ENCODE measurements at places on chromosomes 1 and 21.
A peak's percentile ranks its signal among the peaks of the same experiment; 100 is the strongest.

DNA sequence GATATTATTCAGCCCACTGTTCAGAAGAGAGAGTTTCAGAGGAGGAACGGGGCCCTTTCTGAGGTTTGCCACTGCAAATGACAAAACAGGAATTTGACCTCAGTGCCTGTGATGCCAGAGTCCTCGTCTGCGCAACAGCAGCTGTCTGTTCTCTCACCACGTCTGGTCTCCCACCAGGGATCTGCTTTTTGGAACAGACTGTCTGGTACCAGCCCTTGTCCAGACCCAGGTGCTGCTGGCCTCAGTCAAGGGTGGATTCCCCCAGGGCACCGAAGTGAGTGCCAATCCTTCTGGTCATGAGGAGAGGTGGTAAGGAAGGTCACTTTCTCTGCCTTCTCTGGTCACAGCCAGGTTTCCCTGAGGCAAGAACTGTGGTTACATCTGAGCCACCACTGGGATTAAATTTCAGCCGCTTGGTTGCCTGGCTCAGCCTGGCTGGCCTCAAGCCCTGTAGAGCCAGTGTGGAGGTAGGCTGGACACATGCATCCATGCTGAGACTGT is 2.3 kb upstream of the BCAN start:
- DNase-seq: no peak

DNA sequence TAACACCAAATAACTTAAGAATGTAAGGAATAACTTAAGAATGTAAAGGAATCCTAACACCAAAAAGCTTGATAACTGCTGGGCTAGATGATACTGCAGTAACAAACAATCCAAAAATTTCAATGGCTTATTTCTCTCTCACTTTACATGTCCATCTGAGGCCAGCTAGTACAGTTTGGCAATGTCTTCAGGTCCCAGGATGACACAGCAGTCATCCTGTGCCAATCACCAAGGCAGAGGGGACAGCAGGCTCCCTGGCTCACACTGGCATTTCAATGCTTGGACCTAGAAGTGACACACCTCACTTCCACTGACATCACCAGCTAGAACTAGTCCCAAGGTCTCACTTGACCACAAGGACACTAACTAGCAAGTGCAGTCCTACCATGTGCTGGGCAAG is 15.3 kb downstream of the DNAJC11 start:
- no peak for DNase-seq

GRCh38 chr1:77966291-77966690 is 12.6 kb downstream of the FUBP1 start:
- no peak for DNase-seq

- DNase-seq: no peak
These were observed 297.0 kb downstream of the GPATCH2 start for GRCh38 chr1:217333939-217334338.

DNA sequence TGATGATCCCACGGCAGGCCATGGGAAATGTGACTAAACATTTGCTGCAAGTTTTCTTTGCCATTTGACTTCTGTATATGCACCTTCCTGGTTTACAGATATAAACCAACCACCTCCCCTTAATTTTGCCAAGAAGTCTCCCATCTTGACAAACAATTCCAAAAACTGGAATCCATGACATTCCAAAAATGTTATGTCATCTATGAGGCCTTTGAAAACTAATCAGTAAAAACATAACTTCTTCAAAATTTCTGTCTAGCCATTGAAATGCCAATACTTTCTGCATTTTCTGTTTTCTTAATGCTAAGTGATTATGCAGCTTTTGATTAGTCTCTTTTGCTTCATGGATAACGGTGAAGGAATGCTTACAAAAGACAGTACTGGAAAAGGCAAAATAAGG is 84.1 kb downstream of the LYST start:
- no peak for DNase-seq

DNA sequence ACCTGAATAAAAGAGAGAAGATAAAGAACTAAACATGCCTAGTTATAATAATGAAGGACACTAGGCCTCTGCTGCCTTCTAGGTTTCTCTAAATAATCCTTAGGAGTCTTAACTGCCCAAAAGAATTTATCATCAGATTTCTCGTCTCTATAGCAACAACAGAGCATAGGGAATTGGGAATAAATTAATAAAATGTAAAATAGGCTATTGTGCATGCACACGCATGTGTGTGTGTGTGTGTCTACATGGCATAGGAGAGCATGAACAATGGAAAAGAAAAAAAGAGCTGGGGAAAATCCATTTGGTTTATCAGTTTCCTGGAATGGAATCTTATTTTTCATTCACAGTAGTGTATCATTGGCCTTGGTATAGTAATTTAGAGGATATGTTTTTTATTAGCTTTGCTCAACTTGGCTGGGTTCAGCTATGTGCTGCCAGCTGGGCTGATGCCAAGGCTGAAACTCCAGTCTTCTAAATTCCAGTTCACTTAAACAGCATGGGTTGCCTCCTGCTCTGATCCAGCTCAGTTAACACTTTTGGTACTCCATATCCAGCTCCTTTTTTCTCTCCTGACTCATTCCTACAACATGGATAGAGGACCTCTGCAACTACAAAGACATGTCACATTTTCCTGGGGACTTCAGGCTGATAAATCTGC is 80.6 kb upstream of the SLFNL1 start:
- DNase-seq: no peak

DNA sequence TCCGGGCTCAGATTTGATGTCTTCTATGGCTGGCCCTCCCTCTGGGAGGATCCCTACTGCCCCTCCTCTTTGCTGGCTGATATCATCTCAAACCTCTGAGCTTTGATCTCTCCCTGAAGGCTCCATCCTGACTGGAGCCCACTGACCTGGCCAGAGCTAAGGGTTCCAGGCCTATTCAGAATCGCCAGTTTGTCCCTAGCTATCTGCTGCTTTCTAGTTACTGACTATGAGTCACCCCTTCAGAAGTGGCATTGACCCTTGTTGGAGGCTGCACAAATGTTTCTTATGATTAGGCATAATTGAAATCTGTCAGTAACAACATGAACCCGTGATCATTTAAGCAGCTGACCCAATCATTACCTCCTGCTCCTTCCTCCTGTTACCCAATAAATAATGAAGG is 87.1 kb downstream of the ABCA4 start:
- DNase-seq: no peak

GRCh38 chr1:193709607-193710006 is 523.2 kb upstream of the B3GALT2 start:
- no peak for DNase-seq

DNA sequence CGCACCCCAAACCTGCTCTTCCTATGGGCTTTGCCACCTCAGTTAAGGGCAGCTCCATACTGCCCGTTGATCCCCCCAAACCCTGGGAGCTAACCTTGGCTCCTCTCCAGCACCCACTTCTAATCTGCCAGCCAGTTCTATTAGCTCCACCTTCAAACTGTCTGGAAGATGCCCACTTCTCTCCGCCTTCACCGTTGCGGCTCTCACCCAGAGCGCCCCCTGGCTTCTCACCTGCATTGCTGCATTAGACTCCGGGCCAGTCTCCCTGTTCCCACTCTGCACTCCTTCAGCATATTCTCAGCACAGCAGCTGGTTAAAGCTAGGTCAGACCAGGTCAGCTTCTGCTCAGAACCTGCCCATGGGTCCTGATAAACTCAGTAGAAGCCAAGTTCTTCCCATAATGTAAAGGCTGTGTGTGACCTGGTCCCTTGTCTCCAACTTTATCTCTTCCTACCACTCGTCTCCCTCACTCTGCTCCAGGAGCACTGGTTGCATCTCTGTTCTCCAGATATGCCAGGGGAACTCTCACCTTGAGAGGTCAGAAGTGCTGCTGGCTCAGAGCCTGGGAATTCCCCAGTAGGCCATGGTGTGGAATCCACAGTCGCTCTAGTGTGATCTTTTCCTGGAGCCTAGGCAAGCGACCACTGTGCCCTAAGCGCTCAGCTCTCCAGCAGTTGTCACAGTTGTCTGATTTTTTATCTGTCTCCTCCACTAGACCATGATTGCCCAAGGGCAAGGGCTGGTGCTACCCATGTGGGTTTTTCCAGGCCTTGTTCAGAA is 150.3 kb downstream of the HMGB4 start:
- DNase-seq: no peak

GRCh38 chr1:240967070-240967724 is 355.2 kb upstream of the GREM2 start:
- DNase-seq: no peak

DNA sequence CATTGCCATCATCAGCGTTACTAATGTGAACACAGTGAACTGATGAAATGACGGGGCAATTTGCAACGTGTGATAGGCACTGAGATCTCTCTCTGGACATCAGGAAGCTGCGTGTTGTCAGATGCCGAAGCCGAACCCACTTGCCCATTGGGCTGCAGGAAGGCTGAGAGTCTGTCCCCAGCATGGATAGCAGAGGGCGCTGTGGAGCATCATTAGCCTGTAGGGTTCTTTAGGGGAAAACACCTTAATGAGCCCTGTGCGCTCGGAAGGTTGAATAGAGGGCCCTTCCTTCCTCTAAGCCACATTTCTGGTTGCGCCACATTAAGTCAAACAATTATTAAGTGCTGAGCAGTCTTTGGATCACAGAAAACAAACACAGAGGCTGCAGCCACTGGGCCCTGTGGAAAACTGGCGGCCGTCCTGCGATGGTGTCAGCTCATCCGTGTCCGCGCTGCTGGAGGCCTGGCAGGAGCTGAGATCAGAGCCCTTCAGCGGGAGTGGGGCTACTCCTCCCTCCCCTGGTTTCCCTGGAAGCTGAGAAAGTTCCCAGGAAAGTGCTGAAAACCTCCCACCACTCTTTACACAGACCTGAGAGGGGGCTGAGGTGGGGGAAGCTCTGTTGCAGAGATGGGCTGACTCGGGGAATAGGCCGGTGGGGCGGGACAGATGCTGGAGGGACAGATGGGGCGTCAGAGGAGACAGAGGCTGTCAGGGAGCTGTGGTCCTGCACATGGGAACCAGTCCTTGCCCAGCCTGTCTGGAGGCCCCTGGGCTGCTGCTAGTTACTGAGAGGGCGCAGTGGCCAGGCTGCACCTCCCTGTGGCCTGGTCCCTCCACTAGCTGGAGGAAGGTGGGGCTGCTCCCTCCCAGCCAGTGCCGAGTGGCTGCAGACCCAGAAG is 12.7 kb downstream of the TFF2 start:
- peak; percentile 72 for DNase-seq

DNA sequence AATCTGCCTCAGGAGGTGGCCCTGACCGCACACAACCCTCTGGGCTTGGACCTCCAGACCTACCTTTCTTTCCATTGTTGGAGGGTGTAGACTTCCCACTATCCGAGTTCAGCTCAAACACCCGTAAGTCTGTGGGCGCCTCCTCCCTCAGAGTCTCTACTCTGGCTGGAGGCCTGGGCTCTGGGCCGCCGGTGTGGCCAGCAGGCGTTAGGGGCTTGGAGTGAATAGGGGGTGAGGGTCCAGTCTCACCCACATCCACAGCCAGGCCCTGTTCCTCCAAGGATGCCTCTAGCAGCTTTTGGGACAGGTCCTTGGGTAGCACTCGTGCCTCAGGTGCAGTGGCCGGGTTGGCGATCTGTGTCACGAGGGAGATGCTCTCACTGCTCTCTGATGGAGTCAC is 13.9 kb downstream of the TSSK3 start:
- no peak for DNase-seq

DNA sequence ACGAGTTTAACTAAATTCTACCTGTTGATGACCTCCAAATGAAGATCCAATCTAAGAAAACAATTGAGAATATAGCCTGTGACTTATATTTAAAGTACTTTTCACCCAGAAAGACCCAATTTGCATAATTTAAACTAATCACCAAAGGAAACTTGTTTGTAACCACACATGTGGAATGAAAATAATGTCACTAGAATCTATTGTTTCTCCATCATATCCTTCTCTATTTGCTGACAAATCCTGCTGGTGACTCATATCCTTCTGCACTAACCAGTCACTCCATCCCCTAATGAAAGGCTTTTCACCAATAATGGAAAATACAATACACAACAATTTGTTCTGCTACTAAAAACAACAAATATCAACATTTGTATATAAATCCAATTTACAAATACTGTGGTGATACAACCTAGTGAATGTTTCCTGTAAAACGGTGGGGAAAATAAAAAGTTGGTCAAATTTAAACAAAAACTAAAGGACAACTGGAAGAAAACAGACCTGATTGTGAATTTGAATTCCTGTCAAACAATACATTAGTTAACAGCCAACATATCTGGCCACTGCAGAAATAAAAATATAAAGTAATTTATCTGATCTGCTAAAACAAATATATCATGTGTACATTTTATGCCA is 6.5 kb downstream of the PTP4A2 start:
- DNase-seq: no peak

DNA sequence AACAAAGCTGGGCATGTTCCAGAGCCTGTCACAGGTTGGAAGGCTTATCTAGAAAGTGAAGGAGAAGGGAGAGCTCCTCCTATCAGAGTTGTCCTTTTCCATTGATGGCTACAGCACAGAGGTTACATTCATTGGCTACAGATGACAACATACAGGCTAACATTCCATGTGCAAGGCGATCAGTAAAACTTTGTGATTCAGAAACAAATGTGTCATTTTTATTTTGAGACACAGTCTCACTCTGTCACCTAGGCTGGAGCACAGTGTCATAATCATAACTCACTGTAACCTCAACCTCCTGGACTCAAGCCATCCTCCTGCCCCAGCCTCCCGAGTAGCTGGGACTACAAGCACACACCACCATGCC is 32.6 kb downstream of the TRIM67 start:
- DNase-seq: no peak

DNA sequence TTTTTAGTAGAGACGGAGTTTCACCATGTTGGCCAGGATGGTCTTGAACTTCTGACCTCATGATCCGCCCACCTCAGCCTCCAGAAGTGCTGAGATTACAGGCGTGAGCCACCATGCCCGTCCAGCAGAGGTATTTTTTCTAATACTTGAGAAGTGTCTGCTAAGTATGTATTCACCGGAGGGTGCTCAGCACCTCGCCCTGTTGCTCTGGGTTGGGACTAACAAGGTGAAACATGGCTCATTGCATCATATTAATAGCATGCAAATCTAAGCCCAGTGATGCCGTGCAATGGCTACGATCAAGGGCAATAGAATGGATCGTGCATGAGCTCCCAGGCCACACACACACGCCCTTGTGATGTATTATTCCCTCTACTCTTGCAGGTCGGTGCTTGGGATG is 68.7 kb downstream of the PDE9A start:
- DNase-seq: no peak

- DNase-seq: no peak
These were observed 13.2 kb downstream of the KYAT3 start for GRCh38 chr1:88979054-88979748.

- DNase-seq: no peak
These were observed 50.9 kb downstream of the MDM4 start for GRCh38 chr1:204567071-204567470.

GRCh38 chr1:159222075-159222865 is 17.6 kb downstream of the ACKR1 start:
- DNase-seq: no peak

DNA sequence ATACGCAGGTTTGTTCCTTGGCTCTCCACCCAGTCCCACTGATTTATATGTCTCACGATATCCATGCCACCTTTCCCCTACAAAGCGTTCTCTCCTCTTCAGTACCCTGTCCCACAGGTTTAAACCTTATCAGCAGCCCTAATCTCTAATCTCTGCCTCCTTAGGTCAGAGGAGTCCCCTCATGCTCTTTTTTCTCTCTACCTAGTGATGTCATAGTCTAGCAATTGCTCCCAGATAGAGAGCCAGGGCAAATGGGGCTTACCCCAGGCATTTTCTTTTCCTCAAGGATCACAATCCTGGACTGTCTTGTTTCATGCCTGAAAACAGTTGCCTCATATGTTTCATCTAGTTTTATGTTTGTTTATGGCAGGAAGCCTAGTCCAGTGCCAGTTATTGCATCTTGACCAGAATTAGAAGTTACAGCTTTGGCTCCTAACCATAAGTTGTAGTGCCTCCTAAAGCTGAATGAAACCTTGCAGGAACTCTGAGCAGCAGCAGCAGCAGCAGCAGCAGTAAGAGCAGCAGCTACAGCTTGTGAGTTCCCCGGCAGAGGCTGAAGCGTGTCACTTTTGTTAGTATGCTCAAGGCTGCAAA is 26.7 kb upstream of the TP53BP2 start:
- no peak for DNase-seq
